ENCODE measurements at places on chromosomes 6 and 20.

DNA sequence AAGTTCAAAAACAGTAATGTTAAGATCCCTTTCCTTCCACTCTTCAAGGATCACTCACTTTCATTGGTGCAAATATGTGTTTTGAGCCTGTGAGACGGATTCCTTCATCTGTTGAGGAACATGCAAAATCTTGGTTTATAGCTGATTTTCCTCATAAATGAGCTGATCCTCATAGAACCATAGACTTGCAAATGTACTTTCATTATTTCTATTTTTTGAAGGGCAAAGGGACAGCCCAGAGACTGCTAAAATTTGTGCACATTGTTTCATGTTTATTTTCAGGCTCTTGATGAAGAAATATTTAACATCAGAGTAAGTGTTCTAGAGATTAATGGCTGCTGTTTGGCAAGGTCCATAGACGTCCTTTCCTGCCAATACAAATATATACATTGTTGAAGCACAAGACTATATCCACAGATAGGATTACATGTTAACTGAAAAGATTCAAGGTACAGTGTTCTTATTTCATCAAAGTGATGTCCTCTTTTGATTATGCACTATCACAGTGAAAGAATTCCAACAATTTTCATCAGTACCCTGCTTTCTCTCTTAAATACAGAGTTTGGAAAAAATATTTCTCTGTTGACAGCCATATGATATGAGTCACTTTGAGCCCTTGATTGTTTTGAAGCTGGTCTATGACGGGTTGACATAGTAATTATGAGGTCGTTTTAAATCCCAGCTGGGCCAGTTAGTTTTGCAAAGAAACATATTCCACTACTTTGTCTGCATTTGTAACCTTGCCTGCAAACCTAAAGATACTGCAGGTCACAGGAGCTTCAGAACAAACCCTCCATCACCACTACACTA lies 95.7 kb downstream of the FILIP1 start:
- DNase-seq = no peak

DNA sequence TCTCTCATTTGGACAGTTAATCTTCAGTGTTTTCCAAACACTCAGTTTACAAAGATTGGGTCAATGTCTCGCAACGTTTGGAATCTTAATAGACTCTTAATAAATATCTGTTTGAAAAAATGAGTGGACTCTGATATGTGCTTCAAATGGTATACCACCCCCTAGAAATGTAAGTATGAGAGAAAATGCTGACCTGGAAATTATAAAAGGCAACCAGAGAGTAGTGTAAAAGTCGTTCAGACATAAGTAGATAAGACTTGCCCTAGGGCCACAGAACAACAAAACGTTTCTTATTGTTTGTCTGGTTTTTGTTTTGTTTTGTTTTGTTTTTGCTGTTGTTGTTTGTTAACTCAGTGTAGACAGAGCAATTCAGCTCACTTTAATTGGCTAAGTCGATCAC lies 97.4 kb upstream of the SPTLC3 start:
- DNase-seq = no peak

DNA sequence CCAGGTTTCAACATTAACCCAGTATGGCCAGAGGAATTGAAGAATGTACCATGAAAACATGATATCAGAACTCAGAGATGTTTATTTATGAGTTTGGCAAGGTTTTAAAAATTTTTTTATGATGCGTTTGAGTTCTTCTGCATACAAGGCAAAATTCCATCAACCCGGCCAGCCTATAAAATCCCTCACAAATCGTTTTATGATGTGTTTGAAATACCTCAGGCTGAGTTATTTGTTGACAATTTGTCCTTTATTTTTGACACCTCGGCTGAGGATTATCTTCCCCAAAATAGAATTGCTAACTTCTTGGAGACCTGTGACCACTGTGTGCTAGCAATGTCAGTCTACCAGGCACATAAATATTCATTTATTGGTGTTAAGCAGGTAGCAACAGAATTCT lies 91.9 kb upstream of the SLC24A3 start:
- DNase-seq = no peak

- peak; percentile 28 for DNase-seq
Measured at GRCh38 chr6:28393912-28394662, 5.5 kb downstream of the ZSCAN12 start.

GRCh38 chr20:37651932-37652331 lies 41.9 kb upstream of the CTNNBL1 start:
- peak; percentile 64 for DNase-seq

DNA sequence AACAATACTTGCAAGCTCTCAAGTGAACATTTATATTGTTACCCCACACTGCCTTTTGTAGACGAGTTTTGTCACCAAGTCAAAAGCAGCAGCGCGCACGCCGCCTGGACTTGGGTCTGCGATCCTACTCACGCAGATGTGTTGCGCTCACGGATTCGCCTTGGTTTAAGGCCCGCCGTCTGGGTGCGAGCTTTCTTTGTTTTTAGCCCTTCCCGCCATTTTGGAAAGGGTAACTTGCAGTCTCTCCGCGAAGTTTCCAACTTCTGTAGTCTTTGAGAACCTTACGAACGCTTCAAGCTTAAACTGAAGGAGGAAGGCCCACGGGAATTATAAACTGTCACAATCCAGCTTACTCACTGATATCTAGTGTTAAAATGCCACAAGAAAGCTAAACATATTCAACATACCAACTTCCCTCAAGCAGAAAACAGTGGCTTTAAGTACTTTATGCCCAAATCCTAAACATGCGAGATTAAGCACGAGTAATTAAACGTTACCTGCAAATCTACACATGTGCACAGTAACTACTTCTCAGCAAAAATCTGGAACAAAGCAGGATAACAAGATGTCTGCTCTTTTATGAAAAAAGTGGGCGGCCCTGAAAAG lies 80.4 kb upstream of the BTN3A2 start:
- DNase-seq = no peak

DNA sequence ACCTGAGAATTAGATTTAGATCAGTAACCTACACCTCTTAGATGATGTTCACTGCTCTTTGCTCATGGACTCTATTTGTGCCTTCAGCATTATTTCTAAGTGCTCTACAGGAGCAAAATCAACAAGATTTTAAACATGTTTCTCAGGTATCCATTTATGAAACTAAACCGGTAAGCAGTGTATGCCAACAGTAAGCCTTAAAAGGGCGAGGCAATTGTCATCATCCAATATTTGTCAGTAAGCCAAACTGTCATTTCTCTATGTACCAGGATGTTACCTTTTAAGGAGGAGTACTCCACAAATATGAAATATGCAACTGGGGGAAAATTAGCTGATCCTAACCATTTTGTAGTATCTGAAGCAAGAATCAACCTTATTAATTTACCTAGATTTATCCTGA lies 69.6 kb upstream of the ZNF184 start:
- DNase-seq = no peak

GRCh38 chr20:61554617-61555016 lies 302.6 kb downstream of the CDH4 start:
- DNase-seq = no peak

DNA sequence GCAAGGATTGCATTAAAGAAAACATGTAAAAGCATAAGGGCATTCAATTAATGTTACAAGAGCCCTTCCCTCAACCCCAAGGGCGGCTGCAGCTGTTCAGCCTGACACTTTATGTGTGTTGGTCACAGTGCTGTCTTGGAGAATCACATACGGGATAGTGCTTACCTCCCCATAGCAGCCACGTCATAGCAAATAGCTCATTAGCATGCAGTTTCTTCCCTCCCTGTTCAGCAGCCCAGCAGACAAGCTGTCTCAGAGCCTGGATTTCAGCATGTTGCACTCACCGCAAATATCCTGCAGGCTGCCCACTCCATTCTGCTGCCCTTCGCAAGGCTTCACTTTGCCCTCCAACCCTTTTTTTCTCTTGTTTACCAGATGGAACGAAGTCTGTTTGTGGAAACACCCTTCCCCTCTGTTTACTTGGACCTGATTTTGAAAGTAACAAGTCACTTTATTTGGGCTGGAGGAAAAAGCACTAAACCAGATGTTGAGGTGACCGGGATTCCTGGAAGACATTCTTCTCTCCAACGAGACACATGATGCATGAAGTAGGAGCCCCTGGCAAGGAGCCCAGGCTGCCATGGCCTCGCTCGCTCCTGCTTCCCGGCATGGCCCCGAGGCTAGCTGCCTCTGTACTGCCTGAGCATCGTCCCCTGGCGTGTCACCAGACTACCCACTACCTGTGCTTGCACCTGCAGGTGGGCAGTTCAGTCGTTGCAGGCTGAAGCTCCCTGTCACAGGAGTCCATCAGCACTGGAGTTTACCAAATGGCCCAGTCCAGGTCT lies 151.6 kb upstream of the GMDS start:
- DNase-seq = no peak

DNA sequence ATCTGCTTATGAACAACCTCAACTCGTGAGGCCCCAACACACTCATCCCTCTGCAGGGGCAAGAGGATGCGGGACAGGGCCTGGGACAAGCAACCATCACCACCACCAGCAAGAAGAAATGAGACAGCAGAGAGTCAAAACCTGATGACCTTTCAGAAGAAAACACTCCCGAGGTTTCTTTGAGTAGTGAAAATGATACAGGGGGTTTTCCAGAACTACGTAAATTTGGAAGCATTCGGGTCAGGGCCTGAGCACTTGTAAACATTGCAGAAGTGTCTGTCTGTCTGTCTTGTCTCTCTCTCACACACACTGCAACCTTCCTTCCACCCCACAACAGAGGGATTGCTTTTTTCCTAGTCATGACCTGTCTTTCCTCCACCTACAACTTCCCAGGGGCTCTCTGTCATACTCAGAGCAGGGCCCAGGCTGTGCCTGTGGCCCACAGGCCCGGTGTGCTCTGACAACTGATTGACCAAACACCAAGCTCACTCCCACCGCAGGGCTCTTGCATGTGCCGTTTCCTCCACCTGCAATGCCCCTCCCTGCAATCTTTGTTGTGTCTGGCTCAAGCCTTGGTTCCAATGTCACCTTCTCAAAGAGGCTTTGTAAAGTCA lies 90.9 kb downstream of the BMP7 start:
- DNase-seq = no peak

GRCh38 chr20:47120346-47120936 lies 225.8 kb downstream of the EYA2 start:
- no peak for DNase-seq

- peak; percentile 69 for DNase-seq
Measured at GRCh38 chr20:51695574-51696303, 72.5 kb downstream of the ATP9A start.

DNA sequence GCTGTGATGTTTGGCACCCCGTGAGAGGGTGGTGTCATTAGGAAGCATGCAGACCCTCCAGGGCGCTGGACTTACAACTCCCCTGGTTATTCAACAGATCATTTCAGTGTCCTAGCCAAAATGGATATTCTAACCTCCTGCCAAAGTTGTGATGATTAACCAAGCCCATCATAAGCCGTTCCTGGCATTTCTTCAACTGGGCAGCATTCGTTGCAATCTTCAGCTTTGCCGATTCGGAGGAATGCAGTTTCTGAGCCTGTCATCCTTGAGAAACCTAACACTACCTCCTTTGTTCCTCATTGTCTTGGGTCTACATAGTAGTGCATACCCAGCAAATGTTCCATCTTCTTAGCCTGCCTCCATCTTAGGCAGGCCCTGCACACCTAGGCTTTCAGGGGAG lies 79.2 kb upstream of the MAP3K4 start:
- DNase-seq = no peak

GRCh38 chr6:37850728-37851285 lies 31.3 kb downstream of the ZFAND3 start:
- DNase-seq = no peak

DNA sequence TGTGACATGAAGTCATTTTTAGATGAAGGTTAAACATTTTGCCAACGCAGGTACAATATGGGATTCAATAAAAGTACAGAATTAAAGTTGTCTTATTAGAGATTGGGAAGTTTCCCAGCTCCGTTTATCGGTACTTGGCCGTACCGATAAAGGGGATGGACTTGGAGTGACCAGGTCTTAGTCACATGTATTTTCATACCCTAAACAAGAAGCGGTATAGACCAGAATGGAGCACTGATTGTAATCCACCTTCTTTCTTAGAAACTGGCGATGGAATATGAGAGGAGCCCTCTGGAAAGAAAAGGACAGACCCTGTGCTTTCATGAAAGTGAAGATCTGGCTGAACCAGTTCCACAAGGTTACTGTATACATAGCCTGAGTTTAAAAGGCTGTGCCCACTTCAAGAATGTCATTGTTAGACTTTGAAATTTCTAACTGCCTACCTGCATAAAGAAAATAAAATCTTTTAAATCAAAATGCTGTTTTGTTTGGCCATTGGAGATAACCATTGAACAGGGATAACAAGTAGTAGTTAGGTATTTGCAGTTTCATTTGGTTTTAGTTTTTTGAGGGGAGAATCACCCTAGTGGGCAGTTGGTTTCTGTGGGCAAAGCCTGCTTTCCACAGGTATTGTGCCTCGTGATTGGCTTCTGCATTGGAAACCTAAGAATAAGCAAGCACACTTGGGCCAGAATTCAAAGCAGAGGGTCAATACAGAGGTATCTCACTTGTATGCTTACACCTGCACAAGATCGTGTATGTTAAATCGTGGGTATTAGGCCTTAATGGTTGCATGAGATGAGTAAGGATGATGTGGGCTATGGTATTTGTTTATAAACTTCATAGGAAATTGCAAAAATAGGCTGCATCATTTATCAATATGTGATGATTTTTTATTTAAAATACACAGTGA lies 11.2 kb upstream of the ZNFX1 start:
- DNase-seq = no peak

DNA sequence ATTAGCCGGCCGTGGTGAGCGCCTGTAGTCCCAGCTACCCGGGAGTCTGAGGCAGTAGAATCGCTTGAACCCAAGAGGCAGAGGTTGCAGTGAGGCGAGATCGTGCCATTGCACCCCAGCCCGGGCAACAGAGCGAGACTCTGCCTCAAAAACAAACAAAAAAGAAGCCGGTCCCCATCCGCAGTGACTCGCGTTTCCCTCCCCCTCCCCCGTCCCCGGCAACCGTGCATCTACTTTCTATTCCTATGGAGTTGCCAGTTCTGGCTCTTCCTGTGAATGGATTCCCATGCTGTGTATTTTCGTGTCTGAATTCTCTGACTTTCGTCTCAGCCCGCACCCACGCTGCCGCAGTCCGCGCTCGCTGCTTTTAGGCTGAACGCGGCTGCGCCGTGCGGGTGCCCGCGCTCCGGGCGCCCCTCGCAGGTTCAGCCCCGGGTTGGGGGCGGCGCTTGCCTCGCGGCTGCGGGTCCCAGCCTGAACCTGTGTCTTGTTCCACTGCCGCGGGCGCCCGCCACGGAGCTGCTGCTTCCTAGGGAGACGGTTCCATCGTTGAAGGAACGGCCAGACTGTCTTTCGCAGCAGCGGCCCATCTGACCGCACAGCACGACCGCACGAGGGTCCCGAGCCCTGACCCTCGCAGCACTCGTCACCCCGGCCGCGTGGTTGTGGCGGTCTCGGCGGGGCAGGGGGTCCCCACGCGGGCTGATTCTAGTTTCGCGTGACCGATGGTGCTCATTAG lies 1.1 kb upstream of the MRGBP start:
- DNase-seq = peak; percentile 70

GRCh38 chr6:12718015-12718414 lies 1.4 kb downstream of the PHACTR1 start:
- no peak for DNase-seq

All from KBM-7 (cell line).